Spleen (tissue), 13 donors: ENCODE measurements at places on chromosomes 7 and 10. TPM values are rescaled to one million over a fixed set of nuclear protein-coding genes. Genes with fewer than 3 reads are reported as not detected.

DNA sequence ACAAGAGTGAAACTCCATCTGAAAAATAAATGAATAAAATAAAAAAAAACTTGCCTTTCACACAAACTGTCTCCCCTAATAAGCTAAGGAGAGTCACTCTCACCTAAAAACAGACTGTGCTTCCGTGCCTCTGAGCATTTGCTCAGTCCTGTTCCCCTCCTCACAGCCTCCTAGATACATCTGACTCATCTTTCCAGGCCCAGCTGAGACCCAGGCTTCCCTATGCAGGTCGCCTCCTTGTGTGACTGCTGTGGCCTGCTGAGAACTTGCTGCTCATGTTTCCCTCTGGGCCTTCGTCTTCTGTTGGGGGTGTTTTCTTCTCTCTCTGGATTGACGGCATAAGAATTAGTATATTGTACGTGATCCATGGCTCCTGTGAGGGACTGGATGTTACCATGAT is 777.7 kb downstream of the LRMDA start:
- DNase-seq = no peak

DNA sequence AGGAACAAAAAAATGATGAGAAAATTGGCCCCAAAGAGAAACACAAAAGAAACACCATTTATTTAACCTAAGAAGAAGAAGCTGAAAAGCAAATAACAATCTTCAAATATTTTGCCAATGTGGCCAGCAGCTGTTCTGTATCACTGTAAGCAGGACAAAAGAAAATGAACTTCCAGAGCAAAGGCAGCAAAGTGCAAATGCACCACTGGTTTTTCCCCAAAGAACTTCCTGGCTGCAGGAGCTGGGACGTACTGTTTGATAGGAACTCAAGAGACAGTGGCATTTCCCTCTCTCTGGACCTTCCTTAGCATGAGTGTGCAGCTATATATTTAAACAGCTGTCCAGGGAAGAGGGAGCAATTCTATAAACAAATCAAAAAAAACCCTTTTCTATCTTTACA is 60.4 kb downstream of the RNLS start:
- DNase-seq = no peak

Gene HOXA7
- 1.4 TPM for polyA plus RNA-seq

GRCh38 chr7:149077594-149077993 is 12.9 kb downstream of the ZNF786 start:
- DNase-seq = peak; percentile 22

DNA sequence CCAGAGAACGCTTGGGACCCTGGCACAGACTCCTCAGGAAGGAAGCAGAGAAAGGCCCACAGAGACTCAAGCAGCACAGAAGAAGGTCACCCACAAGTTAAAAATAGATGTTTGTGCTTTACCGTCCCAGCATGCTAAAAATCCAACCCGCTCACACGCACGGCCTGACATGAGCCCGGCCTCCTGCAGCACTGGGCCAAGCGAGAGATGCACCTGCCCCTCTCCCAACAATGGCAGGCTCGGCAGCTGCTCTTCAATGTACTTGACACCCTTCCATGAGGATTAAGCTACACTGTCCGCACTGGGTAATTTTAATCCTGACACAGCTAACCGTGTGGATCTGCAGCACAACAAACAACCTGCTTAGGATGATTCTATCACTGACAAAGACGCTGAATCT is 9.3 kb downstream of the DIP2C start:
- no peak for DNase-seq

- no peak for DNase-seq
These were observed 27.9 kb downstream of the TARP start for GRCh38 chr7:38245409-38245977.

DNA sequence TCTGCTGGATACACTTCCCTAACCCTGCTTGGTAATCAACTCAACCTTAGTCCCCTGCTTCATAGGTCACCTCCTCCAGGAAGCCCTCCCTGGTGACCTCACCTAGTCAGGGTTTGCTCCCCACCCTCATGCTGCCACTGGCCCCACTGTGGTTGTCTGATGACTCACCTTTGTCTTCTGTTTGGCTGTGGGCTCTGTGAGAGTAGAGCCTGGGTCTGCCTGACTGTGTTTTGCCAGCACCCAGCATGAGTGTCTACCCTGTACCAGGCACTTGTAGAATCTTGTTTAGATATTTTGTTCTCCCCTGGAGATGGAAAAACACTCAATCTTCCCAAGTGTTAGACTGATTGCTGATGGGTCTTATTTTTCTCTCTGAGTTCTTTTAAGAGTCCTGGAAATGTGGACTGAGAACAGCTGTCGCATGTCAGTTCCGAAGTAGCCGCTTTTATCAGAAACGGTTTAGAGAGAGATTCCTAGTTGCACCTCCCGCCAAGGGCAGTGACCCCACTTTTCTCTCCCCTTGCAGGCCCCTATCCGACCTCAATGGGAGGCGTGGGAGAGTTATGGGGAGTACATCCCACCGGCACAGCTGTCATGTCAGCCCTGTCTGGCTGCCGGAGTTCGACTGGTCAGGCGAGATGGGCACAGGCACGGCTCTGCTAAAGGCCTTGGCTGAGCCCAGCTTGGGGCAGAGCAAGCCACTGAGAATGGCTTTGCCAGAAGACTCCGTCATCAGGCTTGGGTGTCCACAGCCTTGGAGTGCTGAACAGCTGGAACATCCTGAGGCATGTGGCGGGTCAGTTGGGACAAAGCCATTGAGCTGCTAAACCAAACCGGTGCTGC is 134.3 kb downstream of the GRK5 start:
- peak; percentile 74 for DNase-seq

DNA sequence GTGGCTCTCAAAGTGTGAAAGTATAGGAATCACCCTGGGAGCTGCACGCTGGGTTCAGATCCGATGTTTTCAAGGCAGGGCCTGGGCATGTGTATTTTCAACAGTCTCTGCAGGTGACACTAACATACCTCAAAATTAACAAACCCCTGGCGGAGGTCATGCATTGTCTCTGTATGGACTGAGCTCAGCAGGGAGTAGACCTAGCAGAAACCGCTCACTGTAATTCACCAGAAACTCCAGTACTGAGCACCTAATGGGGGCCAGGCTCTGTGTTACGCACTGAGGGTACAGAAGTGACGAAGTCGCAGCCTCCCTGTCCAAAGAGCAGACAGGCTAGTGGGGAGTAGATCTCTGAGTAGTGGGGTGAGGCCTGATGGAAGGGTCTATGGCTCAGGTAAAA is 5.6 kb downstream of the STRA8 start:
- DNase-seq = no peak

DNA sequence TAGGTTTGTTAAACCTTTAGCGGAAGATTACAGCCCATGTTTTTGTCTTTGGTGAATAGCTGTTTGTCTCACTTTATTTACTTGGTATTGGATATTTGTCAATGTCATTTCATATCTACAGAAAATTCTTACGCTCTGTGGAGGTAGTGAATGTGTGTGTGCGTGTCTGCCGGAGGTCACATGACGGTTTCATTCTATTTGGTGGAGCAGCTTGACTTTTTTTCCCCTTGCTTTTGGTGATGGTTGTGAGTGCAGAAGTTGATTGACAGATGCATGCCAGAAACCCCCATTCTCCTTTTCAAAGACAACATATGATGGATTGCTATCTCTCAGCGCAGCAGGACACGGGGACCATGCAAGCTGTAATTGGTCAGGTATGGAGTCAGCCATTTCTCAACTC is at the start of gene POU6F2:
TSS of gene POU6F2 (plus strand) at position 225 of the 400 bp plus-strand sequence. CDS start at position 270, 45 bp downstream.
- no peak for DNase-seq
